Upper lobe of left lung (tissue), 6 donors: ENCODE measurements at places on chromosomes 16 and 17.
A peak's percentile ranks its signal among the peaks of the same experiment; 100 is the strongest.

GRCh38 chr16:26806657-26807056 is 260.1 kb upstream of the C16orf82 start:
- no peaks in the 10 kb centered on the region for H3K27me3 ChIP-seq
- no peaks in the 10 kb centered on the region for H3K36me3 ChIP-seq
- no peaks in the 10 kb centered on the region for H3K4me1 ChIP-seq
- H3K4me3 ChIP-seq: no peak overlapping the region
- no peak overlapping the region for H3K27ac ChIP-seq

- peaks cover 35% of the 10 kb centered on the region for H3K36me3 ChIP-seq
- no peak for DNase-seq
- no peak overlapping the region for H3K27ac ChIP-seq
- no peaks in the 10 kb centered on the region for H3K4me1 ChIP-seq
- no peaks in the 10 kb centered on the region for H3K27me3 ChIP-seq
These were observed 19.5 kb downstream of the MARVELD3 start for GRCh38 chr16:71645450-71645849.

DNA sequence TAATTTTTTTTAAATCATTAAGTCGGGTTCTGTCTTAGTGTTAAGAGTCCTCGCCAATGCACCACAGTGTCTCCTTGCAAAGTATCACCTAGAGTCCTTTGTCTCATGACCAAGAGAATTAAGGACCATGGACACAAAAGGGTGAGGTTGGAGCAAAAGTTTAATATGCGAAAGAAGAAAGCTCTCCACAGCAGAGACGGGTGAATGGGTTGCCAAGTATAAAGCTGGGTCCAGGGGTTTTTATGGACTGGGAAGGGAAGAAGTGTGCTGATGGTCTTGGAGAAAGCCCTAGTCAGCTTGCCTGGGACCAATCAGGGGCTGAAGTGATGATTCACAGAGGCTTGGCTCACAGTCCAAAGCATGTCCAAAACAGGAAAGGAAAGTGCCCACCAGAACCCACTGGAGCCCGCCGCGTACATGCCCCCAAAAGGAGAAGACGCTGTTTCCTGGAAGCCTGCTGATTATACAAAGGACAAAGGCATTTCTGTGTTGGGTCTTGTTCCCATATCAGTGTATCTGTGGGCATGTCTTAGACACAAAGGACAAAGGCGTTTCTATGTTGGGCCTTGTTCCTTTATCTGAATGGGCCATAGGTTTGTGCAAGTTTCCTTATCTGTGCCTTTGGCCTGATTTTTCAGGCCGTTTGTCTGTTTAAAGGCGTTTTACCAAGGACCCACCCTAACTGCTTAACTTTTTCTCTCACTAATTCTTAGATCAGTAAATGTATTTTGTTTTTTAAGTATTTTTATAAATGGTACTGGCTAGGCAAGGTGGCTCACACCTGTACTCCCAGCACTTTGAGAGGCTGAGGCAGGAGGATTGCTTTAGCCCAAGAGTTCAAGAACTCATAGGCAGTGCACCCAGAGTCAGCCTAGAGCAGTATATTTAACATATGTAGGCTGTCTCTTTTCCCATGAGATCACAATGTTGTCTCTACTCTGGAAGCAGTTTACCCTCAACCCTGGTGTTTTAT is 28.7 kb upstream of the ATF7IP2 start:
- H3K4me3 ChIP-seq: no peak overlapping the region
- no peaks in the 10 kb centered on the region for H3K4me1 ChIP-seq
- H3K36me3 ChIP-seq: no peaks in the 10 kb centered on the region
- no peak overlapping the region for H3K27ac ChIP-seq

GRCh38 chr16:73542885-73543284 is 495.0 kb upstream of the ZFHX3 start:
- H3K27me3 ChIP-seq: no peaks in the 10 kb centered on the region
- no peak for DNase-seq
- H3K4me1 ChIP-seq: no peaks in the 10 kb centered on the region
- no peak overlapping the region for H3K27ac ChIP-seq

DNA sequence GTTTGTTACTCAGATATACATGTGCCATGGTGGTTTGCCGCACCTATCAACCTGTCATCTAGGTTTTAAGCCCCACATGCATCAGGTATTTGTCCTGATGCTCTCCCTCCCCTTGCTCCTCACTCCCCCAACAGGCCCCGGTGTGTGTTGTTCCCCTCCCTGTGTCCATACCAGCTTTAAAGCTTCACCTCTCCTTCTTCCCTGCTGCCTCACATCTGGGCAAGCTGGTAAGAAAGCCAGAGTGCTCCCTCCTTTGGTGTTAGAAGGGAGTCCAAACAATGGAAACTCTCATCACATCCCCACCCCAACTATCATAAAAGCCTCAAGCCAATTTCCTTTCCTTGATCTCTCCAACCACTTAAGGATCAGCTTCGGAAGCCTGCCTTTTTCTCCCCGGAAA is 1115.6 kb upstream of the GOT2 start:
- H3K4me1 ChIP-seq: no peaks in the 10 kb centered on the region
- no peak overlapping the region for H3K4me3 ChIP-seq
- H3K27me3 ChIP-seq: no peaks in the 10 kb centered on the region
- DNase-seq: no peak
- no peak overlapping the region for H3K27ac ChIP-seq
- no peaks in the 10 kb centered on the region for H3K36me3 ChIP-seq

DNA sequence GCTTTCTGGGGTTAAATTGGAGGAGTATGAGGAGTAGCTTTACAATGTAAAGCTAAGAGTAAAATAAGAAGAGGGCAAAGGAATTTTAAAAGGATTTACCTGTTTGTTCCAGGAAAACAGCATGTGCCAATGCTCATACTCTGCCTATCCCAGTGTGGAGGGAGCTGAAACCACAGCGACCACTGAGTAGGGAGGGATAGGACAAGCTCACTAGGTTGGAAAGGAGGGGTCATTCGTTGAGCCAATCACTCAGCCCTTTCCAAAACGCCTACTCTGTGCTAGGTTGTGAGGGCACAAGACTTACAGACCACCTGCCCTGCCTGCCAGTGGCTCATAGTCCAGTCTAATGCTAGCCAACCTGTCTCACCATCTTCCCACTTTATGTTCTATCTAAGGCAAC is 1.1 kb upstream of the DNAJC7 start:
- peaks cover 55% of the 10 kb centered on the region for H3K4me1 ChIP-seq
- no peaks in the 10 kb centered on the region for H3K27me3 ChIP-seq
- peak overlapping the region; percentile 95 for H3K27ac ChIP-seq
- no peak for DNase-seq
- peaks cover 16% of the 10 kb centered on the region for H3K36me3 ChIP-seq
